Hypothalamus (tissue), 51 donors: ENCODE measurements at places on chromosomes 1 and 21.
A peak's percentile ranks its signal among the peaks of the same experiment; 100 is the strongest.

- no peak for DNase-seq
Measured at GRCh38 chr1:235552146-235552716, 48.0 kb upstream of the B3GALNT2 start.

DNA sequence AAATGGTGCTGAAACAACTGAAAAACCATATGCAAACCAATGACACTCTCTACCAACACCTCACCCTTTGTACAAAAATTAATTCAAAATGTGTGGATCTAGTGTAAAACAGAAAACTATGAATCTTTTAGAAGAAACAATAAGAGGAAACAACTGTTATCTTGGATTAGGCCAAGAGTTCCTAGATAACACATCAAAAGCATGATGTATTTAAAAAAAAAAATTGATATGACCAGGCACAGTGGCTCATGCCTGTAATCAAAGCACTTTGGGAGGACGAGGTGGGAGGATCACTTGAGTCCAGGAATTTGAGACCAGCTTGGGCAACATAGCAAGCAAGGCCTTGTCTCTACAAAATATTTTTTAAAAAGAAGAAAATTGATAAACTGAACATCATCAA, 79.0 kb downstream of the EIF4G3 start:
- no peak for DNase-seq

GRCh38 chr1:2463396-2463795, 12.7 kb upstream of the PLCH2 start:
- no peak for DNase-seq

GRCh38 chr1:201554789-201555592, 16.1 kb downstream of the NAV1 start:
- DNase-seq: no peak

- no peak for DNase-seq
Measured at GRCh38 chr1:194534784-194535183, 1348.4 kb upstream of the B3GALT2 start.

DNA sequence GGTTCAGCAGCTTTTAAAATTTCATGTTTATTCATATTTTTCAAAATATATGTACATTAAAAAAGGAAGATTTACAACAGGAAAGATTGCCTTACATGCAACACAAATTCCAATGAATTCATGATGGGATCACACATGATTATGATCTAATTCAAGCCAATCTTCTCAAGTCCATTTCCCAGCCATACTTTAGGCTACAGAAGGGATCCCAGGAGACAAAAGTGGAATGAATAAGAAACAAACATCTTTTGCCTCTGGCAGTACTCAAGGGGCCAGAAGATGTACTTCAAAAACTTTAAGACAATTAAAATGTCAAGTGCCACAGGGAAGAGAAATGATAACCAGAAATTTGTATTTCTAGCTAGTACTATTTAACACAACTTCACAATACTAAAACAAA, 10.2 kb upstream of the SH2D5 start:
- no peak for DNase-seq

GRCh38 chr1:10621906-10622305, 147.2 kb downstream of the PEX14 start:
- no peak for DNase-seq

GRCh38 chr1:197277166-197277565, 9.1 kb downstream of the CRB1 start:
- DNase-seq: no peak

- DNase-seq: peak; percentile 37
Measured at GRCh38 chr1:165144757-165145397, 211.6 kb downstream of the LMX1A start.

DNA sequence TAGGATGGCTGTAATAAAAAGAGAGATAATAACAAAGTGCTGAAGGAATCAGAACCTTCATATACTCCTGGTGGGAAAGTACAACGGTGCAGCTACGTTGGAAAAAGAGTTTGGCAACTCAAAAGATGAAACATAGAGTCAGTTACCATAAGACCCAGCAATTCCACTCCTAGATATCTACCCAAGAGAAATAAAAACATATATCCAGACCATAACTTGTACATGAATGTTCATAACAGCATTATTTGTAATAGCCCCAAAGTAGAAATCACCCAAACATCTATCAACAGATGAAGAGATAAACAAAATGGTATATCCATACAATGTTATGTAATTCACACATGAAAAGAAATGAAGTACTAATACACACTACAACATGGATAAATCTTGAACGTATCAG, 30.5 kb upstream of the DNAH14 start:
- DNase-seq: no peak

- no peak for DNase-seq
Measured at GRCh38 chr1:55259911-55260609, 44.9 kb upstream of the USP24 start.

GRCh38 chr1:74334147-74334546, 99.0 kb downstream of the TNNI3K start:
- no peak for DNase-seq

- no peak for DNase-seq
Measured at GRCh38 chr1:174726167-174726879, 273.4 kb upstream of the CACYBP start.

- DNase-seq: no peak
Measured at GRCh38 chr1:9827558-9828185, 3.9 kb upstream of the CLSTN1 start.

DNA sequence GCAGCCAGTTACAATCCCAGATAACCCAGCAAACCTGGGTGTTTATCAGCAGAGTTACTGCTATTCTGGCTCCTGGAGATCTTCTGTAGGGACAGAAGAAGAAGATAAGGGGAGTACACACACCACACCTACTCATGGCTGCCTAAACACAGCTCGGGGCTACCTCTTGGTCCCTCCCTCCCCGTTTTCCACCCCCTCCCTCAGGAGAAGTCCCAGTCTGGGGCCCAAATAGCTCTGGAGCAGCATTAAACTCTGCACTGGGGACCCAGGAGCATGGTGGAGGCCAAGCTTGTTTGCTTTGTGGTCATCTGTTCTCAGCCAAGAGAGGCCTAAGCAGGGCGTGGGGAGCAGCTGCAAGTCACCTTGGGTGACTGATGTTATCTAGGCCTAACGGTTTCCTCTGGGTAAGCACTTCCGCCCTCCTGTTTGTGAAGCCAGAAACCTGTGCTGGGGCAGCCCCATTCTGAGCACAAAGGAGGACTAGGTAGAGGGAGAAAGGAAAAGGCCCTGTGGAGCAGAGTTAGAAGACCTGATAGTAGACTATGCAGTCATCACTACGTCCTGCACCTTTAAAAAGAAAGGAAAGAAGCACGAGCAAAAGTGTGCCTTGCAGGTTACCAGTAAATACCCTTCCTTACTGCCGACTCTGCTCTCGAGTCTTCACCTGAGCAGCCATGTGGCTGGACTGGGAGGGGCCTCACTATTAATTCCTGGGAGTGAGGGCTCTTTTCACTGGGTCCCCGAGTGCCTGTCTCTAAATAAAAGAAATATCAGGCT, 2.0 kb upstream of the RCSD1 start:
- no peak for DNase-seq

DNA sequence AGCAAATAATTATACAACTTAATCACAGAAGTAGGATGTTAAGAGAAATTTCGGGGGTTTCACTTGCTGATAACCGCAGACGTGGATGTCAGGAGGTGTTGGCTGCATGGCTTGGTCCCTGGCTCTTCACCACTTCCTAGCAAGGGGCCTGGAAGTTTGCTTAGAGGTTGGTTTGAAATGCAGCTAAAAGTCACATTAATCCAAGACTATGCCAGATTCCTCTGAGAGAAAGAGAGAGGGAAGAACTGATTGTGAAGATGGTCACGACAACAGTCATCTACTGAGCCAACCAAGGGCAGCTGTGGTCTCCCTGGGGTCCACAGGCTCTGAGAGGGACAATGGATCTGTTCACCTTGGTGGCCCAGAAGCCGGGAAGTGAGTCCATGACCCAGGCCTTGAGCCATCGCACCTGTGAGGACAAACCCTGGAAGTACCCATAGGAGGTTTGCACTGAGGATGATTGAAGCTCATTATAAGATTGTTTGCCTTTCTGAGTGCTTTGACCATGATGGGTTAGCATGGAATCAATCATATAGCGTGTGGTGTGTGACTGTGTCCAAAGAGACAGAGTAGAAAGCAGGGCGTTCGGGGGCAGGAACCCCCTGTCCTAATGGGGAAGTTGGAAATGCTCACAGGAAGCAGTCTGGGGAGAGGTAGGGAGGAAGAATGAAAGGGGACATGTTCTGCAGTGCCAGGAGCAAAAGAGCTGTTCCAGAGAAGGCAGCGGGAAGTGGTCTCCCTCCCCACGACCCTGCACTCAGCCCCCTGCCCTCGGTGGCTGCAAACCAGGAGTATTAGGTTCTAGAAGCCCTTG, 47.1 kb downstream of the UMODL1 start:
- no peak for DNase-seq

GRCh38 chr1:175131095-175131494, 61.5 kb downstream of the KIAA0040 start:
- no peak for DNase-seq

- no peak for DNase-seq
Measured at GRCh38 chr1:217117973-217118465, 394.8 kb upstream of the ESRRG start.
